ENCODE measurements at places on chromosomes 7 and 10.
A peak's percentile ranks its signal among the peaks of the same experiment; 100 is the strongest.

DNA sequence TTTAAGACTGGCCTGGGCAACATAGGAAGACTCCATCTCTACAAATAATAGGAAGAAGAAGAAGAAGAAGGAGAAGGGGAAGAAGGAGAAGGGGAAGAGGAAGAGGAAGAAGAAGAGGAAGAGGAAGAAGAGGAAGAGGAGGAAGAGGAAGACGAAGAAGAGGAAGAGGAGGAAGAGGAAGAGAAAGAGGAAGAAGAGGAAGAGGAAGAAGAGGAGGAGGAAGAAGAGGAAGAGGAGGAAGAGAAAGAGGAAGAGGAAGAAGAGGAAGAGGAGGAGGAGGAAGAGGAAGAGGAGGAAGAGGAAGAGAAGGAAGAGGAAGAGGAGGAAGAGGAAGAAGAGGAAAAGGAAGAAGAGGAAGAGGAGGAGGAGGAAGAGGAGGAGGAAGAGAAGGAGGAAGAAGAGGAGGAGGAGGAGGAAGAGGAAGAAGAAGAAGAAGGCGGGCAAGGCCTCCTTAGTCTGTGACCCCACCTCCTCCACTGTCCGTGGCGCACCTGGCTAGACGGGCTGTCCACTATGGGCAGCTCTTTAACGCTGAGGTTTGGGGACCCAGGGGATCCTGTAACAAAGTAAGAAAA lies 28.8 kb upstream of the ZFAND2A start:
- DNase-seq = no peak

DNA sequence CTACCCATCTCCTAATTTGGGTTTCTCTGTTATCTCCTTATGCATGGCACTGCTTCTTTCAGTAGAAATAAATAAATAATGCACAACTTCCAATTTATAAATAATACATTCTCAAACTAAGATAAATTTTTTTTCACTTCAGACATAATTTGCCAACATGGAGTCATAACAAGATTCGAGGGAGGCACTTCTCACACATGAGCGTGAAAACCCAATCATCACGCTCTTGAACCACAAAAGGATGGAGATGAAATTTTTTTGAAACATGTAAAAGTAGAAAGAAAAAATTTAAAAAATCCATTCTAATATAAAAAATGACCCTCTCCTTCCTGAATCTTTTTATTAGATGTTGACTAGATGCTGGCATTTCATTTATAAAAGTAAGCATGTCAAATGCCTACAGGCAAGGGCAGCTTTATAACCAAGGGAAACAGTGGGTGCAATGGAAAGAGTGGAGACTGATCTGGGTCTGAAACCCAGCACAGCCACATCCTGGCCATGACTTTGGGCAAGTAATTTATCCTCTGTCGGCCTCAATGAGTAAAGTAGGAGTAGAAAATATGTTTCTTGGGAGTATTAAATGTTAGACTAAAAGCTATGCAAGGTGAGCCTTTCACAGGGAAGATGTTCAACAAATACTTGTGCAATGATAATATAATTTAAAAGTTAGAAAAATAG lies 185.0 kb downstream of the STK31 start:
- DNase-seq = no peak

DNA sequence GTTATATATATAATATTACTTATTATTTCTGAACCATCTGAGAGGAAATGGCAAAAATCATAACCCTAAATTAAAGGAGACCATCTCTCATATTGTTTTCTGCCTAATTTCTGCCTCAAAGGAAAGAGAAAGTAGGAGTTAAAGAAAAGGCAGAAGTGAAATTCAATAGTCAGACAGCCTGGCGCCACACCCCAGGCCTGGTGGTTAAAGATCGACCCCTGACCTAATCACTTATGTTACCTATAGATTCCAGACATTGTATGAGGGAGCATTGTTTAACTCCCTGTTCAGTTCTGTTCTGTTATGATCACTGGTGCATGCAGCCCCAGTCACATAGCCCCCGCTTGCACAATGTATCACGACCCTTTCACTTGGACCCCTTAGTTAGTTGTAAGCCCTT lies 24.9 kb upstream of the CHST3 start:
- DNase-seq = no peak

- DNase-seq = peak; percentile 61
These were observed 11.8 kb downstream of the BZW2 start for GRCh38 chr7:16657656-16658279.

DNA sequence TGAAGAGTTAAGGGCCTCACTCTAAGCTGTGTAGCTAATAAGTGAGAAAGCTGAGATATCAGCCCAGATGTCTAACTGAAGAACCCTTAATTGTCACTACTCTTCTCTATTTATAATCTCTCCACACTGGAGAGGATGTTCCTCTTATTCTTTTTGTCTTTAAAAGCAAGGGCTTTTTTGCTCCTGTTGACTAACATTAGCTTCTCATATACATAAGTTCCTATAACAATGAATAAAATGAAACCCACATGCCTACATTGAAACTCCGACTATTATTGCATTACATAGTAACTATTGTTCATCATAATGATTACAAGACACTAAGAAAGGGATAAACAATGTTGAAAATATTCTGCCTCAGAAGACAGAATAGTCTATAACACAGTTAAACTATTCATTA lies 67.1 kb downstream of the GNAT3 start:
- no peak for DNase-seq

- no peak for DNase-seq
These were observed 304.5 kb upstream of the FZD8 start for GRCh38 chr10:35946556-35946955.

DNA sequence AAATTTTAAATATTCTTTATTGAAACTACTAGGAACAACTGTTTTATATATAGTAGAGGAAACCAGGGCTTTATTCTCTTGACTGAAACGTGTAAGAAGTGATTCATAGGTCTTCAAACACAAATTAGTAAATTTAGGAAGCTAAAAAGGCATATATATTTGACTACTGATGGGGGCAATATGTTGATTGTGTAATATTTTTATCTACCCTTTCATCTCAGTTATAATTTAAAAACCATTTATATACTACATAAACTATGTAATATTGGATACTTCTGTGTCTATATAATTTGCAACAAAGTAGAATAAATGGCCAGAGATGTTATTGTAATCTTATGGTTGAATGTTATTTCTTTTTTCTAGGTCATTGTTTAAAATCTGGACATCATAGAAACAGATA lies 269.3 kb upstream of the KAT6B start:
- no peak for DNase-seq

- no peak for DNase-seq
These were observed 256.4 kb downstream of the KIAA1217 start for GRCh38 chr10:24465124-24465874.

- DNase-seq = peak; percentile 42
These were observed 904 bp downstream of the LBX1 start for GRCh38 chr10:101228153-101228965.
